ENCODE measurements at places on chromosomes 11 and 22.
A peak's percentile ranks its signal among the peaks of the same experiment; 100 is the strongest.

GRCh38 chr11:24688981-24689380 lies 192.1 kb downstream of the LUZP2 start:
- no peak for DNase-seq

- DNase-seq = peak; percentile 51
Measured at GRCh38 chr11:117068303-117068860, 29.8 kb downstream of the SIK3 start.

DNA sequence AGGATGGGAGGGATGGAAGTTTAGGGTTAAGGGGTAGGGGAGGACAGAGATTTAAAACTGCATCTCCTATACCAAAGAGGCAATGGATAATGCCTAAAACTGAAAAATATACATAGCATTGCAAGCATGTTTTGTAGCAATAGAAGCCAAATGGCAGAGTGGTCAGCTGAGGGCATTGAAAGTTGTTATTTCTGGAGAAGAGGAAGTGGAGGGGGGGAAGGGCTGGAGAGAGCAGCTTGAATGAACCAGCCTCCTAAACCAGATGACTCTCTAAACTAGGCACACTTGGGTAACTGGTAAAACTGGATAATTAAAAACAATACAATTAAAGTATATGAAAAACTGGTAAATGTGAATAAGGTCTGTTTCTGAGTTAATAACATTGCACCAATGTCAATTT lies 70.3 kb upstream of the TP53I11 start:
- peak; percentile 24 for DNase-seq

- no peak for DNase-seq
Measured at GRCh38 chr11:99366546-99366945, 345.8 kb downstream of the CNTN5 start.

DNA sequence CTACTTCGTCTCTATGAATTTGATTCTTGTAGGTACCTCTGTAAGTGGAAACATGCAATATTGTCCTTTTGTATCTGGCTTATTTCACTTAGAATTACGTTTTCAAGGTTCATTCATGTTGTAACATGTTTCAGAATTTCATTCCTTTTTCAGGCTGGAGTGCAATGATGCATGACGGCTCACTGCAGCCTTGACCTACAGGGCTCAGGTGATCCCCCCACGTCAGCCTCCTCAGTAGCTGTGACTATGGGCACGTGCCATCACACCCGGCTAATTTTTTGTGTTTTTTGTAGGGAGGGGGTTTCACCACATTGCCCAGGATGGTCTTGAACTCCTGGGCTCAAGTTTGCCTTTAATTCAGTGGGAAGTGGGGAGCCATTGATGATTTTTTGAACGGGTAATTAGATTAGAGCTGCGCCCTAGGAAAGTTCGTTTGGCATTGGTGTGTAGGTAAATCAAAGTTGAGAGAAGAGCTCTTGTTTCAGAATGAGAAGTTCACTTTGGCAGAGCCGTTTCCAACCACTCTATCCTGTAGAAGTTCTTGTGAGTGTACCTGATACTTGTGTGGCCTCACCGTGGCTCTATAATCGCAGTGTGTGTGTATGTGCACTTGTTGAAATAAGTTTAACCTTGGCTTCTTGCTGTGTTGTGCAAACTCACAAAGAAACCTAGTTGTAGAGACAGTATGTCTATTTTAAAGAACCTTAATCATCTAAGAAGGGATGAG lies 115.9 kb downstream of the NAV2 start:
- DNase-seq = no peak

DNA sequence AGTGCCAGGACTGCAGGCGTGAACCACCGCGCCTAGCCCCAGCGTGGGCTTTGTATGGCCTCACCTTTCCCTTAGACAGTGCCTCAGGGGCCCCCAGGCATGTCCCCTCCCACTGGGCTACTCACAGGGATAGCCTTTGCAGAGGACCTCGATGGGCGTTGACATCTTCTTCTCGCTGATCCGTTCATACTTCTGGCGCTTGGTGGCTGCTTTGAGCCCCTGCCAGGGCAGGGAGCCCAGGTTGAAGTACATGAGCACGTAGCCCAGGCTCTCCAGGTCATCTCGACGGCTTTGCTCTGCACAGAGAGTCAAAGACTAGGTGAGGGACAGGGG lies 17.5 kb downstream of the CSNK1E start:
- DNase-seq = no peak

DNA sequence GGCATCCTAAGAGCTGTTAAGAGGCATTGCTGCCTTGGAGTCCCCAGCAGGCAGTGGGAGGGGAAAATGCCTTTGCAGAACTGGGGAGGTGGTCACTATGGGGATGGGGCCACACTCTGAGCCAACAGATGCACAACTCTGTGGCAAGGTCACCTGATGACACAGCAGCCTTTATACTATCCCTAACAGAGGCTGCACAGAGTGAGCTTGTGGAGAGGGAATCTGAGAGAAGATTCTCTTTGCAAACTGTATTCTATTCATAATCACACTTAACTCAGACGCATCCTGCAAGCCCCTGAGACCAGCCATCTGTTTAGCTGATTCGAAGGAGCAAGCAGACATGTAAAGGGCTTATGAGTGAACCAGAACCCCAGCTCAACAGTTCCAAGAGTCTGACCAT lies 49.0 kb upstream of the TTC12 start:
- DNase-seq = no peak

- DNase-seq = no peak
Measured at GRCh38 chr22:29272624-29273023, 4.6 kb downstream of the EWSR1 start.

DNA sequence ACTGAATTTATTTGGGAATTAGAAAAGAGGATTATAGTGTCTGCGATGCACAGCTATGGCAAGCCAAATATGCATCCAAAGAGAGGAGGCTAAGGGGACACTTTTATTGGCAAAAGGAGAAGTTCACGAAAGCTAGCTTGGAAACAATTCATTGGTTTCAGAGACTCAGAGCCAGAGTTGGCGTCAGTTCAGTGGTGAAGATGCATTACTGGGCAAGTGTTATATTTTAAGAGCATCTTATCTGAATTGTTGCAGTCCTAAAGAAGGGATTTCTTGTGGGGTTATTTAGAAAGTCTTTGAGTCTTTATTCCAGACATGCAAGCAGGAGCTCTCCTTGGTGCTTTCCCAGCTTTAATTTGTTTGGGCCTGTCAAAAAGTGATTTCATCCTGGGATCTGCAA lies 15.0 kb downstream of the CLDN5 start:
- no peak for DNase-seq

GRCh38 chr11:60485987-60486386 lies 6.6 kb upstream of the MS4A12 start:
- peak; percentile 29 for DNase-seq

DNA sequence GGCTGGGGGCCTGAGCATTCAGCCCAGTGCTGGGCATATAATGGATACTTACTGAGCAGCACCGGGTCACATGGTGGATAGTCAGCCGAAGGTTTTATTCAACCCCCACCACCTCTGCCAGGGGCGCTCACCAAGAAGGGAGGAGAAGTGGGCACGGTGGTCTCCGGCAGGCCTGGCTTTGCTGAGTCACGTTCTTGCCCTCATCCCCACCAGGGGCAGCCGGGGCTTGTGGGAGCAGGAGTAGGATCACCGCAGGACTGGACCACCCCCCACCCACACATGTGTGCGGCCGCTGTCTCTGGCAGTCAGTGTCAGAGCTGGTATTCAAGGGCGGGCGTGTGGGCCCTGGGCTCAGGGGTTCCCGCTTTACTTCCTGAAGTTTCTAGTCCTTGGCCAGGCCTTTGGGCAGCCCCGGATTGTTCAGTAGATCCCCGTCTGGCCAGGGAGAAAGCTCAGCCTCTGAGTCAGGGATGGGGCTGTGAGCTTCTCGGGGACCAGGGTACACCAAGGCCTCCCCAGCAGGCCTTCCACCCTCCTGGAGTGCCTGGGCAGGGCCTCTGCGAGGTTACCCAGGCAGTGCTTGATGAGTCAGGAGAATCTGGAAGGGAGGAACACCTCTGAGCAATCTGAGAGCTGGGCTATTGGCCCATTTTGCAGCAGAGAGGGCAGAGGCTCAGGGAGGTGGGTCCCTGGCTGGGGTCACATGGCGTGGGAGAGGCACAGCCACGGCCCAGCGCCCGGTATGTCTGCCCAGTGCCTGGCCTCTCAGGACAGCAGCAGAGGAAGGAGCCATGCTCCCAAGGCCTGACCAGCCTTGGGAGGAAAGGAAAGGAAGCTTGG lies 60.6 kb downstream of the RTL6 start:
- peak; percentile 12 for DNase-seq

GRCh38 chr11:125072218-125072960 lies 9.3 kb downstream of the SLC37A2 start:
- no peak for DNase-seq

DNA sequence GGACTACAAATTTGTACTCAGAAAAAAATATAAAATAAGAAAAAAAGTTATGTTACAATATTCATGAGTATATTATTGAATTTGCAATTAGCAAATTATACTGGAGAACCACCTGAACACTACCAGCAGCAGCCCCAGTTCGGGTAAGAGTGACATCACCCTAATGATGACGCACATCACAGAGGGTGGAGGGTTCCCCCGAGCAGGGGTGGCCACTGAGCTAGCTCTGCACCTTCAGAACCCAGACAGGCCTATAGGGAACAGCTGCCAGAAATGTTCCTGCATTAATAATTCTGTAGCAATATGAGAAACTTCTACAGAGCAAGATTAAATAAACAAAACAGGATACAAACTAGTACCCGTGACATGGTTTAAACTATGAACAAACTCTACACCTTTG lies 17.5 kb upstream of the ARAP1 start:
- no peak for DNase-seq

DNA sequence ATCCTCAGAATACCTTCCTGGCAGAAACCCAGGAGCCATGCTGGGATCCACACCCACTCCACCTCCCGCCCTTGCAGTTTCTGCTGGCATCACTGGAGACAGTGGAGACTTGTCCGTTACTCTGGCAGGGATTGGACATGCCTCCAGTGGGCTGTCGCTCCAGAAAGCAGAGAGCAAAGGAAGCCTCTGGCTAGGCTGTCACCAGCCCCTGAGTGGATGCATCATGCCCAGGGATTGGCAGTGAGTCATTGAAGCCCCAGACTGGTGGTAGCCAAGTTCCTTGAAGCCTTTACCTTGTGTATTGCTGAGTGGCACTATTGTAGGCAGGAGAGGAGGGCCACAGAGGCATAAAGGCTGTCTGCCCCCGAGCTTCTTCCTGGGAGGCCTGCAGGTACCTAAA lies 34.8 kb upstream of the E2F8 start:
- peak; percentile 75 for DNase-seq

GRCh38 chr11:77580712-77581337 lies 8.9 kb upstream of the AQP11 start:
- peak; percentile 55 for DNase-seq

GRCh38 chr11:39542460-39542859 lies 1917.0 kb downstream of the LRRC4C start:
- DNase-seq = peak; percentile 37

DNA sequence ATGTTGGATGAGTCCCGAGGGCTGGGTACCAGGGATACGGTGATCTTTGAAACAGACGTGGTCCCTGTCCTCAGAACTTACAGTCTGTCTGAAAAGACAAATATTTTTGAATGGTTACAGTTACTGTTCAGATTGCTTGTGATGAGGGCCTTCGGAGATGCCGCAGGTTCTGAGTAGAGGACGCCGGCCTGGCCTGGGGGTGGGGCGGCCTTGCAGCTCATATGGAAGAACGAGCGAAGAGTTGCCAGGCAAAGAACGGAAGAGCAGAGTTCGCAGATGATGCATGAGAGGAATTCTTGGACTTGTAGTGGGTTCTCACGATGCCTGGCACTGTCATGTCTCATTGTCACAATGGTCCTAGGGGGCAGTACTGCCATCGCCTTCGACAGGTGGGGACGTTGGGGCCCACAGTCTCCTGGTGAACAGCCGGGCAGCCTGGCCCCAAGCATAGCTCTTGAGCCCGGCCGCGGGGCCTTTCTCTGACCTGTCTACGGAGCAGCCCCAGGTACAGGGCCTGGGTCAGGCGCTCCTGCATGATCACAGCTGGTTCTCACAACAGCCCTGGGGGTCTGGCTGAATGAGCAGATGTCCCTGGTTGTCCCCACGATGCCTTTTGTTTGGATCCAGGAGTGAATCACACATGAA lies 60.9 kb upstream of the PARVG start:
- no peak for DNase-seq

- peak; percentile 36 for DNase-seq
Measured at GRCh38 chr11:46099963-46100316, 21.3 kb downstream of the PHF21A start.

DNA sequence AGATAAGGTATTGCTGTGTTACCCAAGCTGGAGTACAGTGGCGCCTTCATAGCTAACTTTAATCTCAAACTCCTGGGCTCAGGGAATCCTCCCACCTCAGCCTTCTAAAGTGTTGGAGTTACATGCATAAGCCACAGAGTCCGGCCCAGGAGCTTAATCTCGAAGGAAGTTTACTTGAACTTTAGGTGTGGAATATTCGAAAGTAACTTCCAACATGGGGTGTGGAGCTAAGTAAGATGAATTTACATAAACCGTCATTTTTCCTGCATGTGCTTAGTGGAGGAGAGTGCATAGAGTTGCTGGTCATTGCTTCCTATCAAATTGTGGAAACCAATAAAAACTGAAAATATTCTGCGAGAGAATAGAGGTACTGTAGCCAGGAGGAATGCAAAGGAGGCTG lies 1.5 kb downstream of the ATG13 start:
- DNase-seq = no peak

GRCh38 chr11:26731084-26731456 lies 9.2 kb upstream of the SLC5A12 start:
- no peak for DNase-seq

- no peak for DNase-seq
Measured at GRCh38 chr11:115298300-115299012, 205.8 kb downstream of the CADM1 start.

DNA sequence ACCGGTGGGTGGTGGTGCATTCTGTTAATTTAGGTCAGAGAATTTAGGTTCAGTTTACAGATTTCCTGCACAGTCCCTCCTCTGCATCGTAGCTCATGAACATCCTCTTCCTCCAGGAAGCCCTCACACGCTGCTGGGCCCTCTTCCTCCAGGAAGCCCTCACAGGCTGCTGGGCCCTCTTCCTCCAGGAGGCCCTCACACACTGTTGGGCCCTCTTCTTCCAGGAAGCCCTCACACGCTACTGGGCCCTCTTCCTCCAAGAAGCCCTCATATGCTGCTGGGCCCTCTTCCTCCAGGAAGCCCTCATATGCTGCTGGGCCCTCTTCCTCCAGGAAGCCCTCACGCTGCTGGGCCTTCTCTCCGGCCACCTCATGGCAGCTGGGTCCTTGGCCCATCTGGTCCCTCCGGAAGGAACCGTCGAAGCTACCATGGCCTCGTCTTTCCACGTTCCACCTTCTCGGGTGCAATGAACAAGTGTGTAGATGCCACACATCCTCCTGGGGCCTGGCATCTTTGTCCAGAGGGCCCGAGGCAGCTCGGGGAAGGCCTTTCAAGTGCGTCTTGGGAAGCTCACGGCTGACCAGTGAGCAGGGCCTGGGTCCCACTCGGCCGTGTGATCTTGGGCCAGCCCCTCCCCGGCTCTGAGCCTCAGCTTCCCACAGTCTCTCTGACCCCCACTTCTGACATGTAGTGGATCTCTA lies 58.9 kb upstream of the PPARA start:
- DNase-seq = no peak

GRCh38 chr11:110295531-110296225 lies 736 bp downstream of the RDX start:
- peak; percentile 67 for DNase-seq
